ENCODE measurements at places on chromosomes 1 and 21. TPM values are rescaled to one million over a fixed set of nuclear protein-coding genes. Genes with fewer than 3 reads are reported as not detected.

DNA sequence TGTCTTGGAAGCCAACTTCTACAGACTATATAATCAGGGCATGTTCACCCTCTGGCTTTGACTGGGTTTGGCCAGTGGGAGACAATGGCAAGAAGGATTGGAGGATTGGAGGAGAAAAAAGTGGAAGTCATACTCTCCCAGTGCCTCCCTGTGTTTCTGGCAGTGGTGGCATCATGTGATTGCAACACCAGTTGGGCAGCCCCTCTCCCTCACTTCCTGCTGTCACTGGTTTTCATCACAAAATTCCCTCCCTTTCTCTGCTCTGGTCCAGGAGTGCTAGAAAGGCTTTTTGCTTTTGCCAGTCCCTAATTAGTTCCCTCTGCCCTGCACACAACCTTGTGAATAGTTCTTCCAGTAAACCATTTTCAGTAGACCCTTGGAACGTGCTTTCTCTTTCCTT lies 3.7 kb upstream of the QSOX1 start:
- DNase-seq: no peak

GRCh38 chr1:151545542-151545941 lies 5.4 kb downstream of the TUFT1 start:
- no peak for DNase-seq

- DNase-seq: peak; percentile 26
Measured at GRCh38 chr1:26537951-26538352, 8.4 kb downstream of the RPS6KA1 start.

GRCh38 chr1:247401310-247402119 lies 14.5 kb upstream of the NLRP3 start:
- DNase-seq: no peak

- peak; percentile 88 for DNase-seq
Measured at GRCh38 chr1:234823191-234824176, 213.5 kb upstream of the IRF2BP2 start.

DNA sequence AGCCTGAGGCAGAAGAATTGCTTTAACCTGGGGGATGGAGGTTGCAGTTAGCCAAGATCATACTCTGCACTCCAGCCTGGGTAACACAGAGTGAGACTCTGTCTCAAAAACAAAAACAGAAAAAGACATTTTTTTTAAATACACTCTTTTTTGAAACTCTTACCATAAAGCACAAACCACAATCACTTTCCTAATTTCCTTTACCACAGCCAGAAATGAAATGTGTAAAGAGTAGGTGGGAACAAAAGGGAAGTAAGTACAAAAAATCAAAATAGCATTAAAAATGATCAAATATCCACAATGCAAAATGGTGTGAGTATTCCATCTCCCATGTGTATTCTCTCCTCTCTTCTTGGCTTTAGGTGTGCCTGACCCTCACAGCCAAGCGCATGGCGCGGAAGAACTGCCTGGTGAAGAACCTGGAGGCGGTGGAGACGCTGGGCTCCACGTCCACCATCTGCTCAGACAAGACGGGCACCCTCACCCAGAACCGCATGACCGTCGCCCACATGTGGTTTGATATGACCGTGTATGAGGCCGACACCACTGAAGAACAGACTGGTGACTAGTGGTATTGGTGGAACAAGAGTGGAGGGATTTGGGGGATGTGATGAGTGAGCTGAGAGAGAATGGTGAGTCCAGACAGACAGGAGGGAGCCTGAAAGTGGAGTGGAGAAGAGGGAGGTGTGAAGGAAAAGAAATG lies 14.9 kb downstream of the ATP1A4 start:
- no peak for DNase-seq

- no peak for DNase-seq
Measured at GRCh38 chr1:36372617-36373016, 13.1 kb downstream of the STK40 start.

The THEM5 gene
- polyA plus RNA-seq: 0.45 TPM

The ADORA3 gene
- polyA plus RNA-seq: 2.9 TPM

The HSD3B1 gene
- polyA plus RNA-seq: not detected

All from large intestine (tissue), 12 donors.